Hippocampal formation (tissue), 2 donors: ENCODE measurements at places on chromosomes 4 and X.

DNA sequence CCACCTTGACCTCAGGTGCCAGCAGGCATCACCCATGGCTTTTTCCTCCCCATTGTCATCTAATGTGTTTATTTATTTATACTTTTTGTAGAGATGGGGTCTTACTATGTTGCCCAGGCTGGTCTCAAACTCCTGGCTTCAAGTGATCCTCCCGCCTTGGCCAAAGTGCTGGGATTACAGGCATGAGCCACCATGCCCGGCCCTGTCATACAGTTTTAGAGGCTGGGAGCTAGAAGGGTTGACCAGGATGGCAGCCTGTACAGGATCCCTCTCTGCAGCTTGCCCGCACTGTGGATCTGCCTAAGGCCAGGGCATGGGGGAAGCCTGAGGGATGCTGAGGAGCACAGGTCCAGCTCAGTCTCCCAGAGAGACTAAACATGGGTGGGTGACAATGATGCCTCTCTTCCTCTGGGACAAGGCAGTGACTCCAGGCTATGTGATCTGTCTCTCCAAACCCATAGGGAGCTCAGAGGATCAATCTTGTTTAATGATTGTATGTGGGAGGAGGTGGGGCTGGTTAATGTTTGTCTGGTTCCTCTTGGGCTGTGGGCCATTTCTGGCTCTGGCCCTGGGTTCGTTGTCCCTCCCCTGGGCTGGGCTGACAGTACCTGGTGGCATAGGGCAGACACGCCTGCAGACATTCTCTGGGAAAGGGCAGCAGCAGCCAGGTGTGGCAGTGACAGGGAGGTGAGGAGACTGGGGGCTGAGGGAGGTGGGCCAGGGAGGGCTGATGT lies 8.3 kb upstream of the GJB1 start:
- DNase-seq: no peak

- no peak for DNase-seq
These were observed 7.6 kb downstream of the CTAG1A start for GRCh38 chrX:154592505-154592904.

DNA sequence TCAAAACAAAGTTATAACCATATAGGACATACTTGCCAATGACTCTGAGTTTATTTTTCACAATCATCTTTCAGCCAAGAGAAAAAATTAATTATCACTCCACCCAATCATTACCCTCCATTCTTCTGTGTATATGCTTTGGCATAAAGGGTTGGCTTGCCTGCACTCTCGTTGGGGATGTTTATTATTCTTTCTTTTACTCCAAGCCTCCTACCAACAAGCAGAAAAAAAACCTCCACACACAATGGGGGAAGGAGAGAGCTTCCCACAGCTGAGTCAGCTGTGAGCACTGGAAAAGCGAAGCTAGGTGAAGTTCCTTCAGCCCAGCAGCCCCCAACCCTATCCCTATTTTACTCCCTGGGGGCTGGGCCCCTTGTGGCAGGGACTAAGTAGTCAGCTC lies 1.5 kb downstream of the OPHN1 start:
- no peak for DNase-seq

DNA sequence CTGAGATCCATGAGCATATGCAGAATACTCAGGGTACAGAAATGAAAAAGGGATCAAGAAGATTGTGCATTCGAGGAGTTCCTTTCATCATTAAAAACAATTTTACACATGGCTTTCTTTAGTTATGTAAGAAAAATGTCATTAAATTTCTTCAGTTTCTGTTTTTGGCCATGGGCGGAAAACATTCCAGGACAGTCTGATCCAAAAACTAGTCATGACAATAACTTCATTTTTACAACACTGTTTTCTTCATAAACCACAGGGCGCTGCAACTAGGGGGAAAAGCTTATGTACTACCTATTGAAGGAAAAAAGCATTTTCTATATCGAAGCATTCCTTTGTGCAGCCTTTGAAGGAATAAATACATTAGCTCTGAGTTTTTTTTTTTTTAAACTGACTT lies 28.2 kb downstream of the IL13RA1 start:
- DNase-seq: no peak
